ENCODE measurements at places on chromosomes 6 and 20.
A peak's percentile ranks its signal among the peaks of the same experiment; 100 is the strongest.

DNA sequence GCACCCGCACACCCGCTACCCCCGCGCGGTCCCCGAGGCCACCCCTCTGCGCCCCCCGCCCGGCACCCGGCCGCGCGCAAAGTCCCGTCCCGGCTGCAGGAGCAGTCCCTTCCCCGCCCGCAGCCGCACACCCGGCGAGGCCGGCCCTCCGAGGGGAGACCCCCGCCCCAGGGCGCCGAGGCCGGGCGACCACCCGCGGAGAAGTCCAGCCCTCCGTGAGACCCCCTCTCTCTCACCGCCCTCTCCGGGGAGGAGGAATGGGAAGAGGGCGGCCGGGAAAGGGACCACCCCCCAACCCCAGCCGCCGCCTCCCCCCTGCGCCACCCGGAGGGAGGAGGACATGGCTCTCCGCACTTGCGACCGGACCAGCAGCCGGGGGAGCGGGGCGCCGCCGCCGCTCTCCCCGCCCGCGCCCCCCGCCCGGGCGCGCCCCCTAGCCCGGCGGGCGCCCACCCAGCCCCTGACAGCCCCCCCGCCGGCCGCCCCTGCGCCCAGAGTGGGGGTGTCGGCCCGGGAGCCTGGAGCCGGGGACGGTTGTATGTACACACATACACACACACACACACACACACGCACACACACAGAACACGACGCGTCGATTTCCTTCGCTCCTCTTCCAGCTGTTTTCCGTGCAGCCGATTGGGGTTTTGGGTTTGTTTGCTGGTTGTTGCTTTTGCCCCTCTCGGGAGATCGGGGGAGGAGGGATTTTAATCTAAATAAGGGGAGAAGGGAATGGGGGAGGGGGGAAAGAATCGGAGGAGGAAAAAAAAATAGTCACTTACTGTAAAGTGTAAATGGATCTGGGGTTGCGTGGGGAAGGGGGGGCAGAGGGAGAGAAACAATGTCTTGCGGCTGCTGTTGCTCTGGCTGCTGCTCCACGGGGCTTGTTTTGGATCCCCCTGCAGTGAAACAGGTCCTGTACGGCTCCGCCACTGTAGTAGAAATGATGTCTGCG, at the start of gene ATXN1:
ATXN1 (minus strand) TSS at position 945 of the 955 bp plus-strand sequence.
- DNase-seq = peak; percentile 23

DNA sequence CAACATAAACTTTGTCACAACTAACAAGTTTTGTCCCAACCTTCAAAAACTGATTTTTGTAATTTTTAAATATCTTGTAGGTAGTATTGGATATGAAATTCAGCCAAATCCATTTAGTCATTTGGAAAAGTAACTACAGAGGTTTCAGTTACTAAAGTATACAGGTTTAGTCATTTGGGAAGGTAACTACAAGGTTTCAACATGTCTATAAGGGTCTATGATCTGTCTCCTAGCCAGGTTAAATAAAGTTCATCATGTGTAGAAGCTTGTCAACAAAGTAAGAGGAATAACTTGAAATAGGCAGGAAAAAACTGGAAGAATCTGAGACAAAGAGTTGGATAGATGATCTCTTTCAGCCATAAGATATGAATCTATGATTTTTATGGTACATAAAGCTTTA, 229.8 kb downstream of the COL12A1 start:
- no peak for DNase-seq

DNA sequence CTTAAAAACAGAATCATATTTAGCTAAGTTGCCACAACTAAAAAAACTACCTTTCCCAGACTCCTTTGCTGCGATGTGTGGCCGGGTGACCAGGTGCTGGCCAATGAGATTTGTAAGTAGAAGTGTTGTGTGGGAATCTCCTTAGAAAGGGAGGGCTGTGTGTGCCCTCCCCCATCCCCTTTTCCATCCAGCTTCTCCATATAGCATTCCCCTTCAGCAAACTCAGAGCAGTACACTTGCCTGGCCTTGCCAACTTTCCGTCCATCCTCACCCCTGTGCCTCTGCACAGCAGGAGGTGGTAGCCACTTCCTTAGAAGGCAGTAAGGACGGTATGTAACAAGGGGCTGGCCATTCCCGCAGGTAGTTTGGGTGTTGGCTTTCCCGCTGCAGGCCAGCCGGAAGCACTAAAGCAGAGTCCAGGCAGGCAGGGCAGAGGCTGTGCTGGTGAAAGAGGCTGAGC, 22.3 kb upstream of the KCNK16 start:
- no peak for DNase-seq

DNA sequence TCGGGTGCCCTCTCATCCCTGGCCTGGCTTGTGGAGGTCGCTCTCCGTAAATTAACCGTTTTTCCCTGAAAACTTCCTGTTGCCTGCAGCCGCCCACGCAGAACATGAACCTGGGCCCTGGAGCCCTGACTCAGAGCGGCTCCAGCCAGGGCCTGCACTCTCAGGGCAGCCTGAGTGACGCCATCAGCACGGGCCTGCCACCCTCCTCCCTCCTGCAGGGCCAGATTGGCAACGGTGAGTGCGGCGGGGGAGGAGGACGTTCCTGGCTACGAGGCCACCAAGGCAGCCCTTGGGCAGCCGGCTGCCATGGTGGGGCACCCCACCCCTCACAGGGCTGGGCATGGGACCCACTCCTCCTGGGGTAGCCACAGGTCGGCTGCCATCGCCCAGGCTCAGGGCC, 17.8 kb downstream of the SS18L1 start:
- DNase-seq = no peak

GRCh38 chr6:121223930-121224329, 110.3 kb downstream of the TBC1D32 start:
- no peak for DNase-seq

DNA sequence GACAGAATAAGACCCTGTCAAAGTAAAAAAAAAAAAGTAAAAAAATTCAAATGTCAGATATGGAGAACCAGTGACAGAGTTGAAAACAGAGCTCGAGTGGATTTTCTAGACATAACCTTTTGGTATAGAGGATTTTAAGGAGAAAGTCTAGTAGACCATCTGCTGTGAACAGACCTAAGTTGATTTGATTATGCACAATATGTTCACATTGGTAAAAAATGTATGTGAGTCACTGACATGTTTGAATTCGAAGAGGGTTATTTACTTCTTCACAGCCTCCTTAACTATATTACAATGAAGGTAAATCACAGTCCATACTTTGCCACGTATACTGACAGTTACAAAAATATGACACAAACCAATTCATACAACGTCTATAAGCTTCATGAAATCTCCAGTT, 7.4 kb downstream of the TINAG start:
- DNase-seq = no peak

- DNase-seq = peak; percentile 61
Measured at GRCh38 chr20:38873050-38873581, 53.1 kb upstream of the FAM83D start.

- no peak for DNase-seq
Measured at GRCh38 chr6:4125933-4126864, 9.2 kb downstream of the ECI2 start.

- DNase-seq = no peak
Measured at GRCh38 chr6:99412065-99412464, 13.0 kb downstream of the PNISR start.

- no peak for DNase-seq
Measured at GRCh38 chr20:38059832-38060231, 26.3 kb downstream of the RPRD1B start.

DNA sequence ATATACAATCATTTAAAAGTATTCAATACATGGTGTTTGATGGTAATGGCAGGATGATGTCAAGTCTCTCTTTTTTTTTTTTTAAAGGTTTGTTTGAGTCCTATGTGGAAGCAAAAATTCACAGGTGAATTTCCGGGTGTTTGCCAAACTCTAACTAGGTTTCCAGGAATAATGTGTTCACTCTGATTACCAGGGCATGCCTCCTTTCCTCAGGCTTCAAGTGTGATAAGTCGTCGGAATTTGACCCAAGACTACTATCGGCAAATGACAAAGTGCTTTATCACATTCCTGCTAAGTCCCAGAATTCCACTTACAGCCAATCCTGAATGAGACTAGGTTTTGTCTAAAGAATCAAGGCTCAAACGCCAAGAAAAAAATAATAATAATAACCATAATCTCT, 7.3 kb downstream of the OARD1 start:
- DNase-seq = no peak

DNA sequence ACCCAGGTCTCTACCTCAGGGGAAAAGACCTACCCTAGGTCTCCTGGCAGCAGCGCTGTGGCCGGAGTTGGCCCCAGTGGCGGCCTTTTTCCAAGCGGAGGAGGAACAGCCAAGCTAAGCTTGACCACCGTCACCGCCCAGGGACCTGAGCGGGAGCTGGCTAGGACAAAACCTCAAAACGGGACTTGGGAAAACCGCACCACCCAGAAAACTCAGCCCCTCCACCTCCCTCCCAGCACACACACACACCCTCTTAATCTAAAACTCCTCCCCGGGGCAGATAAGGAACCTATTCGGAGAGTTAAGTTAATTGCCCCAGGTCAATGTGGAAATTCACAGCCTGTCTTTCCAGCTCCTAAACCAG, 2.7 kb upstream of the TRERF1 start:
- DNase-seq = no peak

DNA sequence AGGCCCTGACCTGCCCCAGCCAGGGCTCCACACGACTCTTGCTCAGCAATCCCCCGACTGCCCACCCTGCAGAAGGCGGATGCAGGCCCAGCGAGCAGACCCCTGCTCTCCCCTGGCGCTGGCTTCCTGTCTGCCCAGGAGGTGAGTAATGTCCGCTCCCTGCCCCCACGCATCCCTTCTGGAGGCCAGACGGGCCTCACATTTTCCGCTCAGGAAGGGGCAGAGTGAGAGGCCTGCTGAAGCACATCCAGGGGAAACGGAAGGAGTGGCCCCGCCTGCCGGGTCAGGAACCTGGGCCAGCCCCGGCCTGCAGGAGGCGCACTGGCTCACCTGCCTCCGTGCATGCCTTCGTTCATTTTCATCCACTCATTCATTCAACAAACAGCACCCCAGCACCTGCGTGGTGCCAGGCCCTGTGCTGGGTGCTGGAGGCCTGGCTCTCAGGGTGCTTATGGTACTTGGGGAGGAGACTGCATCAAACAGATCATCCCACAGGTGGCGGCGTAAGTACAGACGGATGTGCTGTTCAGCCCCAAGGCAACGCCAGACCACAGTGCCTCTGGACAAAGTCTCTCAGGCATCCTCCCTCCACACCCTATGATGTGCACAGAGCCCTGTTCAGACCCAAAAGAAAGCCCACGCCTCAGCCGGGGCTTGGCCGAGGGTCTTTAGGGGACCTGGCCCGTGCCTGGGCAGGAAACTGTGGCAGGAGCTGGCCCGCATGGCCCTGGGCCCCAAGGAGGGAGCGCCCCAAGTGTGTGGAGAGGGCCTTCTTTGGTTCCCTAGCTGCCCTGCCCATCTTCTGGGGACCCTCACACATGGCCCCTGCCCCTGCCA, 112.1 kb downstream of the ASXL1 start:
- DNase-seq = no peak

DNA sequence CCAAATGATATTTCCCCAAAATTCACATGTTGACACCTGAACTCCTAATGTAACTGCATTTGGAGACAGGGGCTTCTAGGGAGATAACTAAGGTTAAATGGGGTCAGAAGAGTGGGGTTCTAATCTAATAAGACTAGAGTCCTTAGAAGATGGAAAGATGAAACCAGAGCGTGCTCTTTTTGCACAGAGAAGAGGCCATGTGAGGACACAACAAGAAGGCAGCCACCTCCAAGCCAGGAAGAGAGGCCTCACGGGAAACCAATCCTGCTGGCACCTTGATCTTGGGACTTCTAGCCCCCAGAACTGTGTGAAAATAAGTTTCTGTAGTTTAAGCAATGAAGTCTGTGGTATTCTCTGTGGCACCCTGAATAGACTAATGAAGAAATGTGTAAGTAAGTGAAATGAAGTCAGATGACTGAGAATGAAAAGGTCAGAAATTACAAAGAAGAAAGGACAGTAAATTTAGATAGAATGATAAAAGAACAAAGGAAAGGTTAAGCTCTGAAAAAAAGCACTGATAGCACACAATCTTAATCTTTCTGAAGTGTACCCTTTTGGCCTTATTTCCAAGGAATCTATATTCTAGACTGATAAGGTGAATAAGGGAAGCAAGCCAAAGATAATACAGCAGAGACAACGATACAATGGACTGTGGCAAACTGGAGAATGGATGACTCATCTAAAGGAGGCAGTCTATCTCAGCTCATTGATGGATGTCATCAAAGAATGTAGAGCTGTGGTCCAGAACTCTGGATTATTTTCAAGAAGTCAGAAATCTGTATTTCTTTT, 110.4 kb downstream of the MYB start:
- DNase-seq = no peak

DNA sequence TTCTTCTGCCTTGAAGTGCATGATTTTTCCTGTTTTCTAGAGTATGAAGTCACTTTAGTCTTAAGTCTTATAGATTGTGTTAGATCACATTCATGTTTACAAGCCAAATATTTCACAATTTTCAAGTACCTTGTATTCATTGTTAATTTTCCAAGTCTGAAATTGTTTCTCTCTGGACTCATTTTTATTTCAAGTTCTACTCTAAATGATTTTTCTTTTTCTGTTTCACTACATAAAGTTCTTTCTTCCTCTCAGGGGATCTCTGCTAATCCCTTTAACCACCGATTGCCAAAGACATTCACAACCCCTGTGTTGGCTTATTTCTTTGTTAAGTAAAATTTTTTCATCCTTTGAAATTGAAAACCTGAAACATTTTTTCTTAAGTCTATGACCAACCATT, 805.7 kb downstream of the KIF16B start:
- DNase-seq = no peak

DNA sequence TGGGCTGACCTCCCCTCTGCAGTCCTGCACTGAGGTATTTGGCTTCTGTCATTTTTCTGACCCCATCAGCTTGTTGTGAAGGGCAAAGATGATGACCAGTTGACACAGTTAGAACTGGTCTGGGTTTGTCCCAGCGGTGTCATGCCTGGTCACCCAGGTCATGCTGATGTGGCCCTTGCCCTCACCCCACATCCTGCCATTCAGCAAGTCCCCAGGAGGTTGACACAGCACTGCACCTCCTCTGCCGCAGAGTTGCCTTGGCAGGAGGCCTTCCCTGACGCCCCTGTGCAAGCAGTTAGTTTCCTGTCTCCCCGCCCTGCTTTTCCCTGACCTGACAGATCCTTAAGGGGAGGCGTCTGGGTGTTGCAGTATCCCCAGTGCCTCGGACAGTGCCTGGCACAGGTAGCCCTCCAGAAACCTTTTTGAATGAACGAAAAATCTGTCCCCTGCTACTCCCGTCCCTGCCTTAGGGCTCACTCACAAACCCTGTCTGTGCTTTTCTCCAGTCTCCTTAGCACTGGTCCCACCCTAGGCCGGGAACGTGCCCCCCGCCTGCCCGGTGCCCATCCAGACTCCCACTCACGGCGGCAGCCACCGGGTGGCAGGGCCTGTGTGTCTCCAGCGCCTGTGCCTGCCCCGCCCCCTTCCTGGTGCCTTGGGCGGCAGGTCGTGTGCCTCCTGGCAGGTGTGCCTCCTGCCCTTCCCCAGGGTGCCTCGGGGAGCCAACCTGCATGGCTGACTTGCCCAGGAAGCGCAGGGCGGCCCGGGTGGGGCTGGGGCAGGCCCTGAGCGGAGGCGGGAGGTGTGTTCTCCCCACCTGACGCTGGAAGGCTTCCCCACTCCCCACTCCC, 146.3 kb upstream of the RNF24 start:
- DNase-seq = no peak

DNA sequence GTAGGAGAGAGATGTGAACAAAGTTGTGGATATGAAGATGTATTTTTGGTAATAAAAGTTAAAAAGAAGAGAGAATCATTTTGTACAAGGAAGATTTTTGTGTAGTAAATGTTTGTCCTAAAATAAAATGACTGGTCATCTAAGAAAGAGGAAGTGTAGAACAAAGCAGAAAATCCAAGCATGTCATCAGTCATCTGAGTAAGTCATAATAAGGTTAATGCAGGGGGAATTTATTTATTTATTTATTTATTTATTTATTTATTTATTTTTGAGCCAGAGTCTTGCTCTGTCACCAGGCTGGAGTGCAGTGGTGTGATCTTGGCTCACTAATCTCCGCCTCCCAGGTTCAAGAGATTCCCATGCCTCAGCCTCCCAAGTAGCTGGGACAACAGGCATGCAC, 15.7 kb upstream of the CGA start:
- DNase-seq = no peak

All from T-helper 17 cell (primary cell).